ENCODE measurements at places on chromosomes 5 and 9.

DNA sequence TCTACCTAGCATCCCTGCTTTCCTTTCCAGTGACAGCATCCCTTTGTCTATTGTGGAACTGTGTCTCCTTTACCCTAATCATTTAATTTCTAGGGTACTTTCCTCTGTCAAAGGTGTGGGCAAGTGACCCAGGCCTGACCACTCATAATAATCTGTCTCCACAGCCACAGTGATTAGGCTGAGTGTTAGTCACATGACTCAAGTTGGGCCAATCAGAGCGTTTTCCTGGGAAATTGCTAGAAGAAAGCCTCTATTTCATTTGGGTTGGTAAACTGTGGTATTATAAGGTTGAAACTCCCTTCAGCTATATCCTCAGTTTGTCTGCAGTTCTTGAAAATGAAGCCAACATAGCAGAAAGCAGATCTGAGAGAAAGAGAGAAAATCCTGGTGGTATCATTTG, 14.2 kb upstream of the AP3B1 start:
- H3K27me3 ChIP-seq = peaks cover 3% of the 10 kb centered on the region
- no peaks in the 10 kb centered on the region for H3K4me1 ChIP-seq
- H3K27ac ChIP-seq = no peak overlapping the region
- H3K36me3 ChIP-seq = no peaks in the 10 kb centered on the region
- DNase-seq = no peak

DNA sequence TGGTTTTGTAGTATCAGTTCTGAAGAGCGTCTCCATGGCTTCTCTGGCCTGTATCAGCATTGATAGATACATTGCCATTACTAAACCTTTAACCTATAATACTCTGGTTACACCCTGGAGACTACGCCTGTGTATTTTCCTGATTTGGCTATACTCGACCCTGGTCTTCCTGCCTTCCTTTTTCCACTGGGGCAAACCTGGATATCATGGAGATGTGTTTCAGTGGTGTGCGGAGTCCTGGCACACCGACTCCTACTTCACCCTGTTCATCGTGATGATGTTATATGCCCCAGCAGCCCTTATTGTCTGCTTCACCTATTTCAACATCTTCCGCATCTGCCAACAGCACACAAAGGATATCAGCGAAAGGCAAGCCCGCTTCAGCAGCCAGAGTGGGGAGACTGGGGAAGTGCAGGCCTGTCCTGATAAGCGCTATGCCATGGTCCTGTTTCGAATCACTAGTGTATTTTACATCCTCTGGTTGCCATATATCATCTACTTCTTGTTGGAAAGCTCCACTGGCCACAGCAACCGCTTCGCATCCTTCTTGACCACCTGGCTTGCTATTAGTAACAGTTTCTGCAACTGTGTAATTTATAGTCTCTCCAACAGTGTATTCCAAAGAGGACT, 1.5 kb downstream of the GPR21 start:
- H3K27me3 ChIP-seq = no peaks in the 10 kb centered on the region
- H3K4me3 ChIP-seq = no peak overlapping the region
- H3K36me3 ChIP-seq = no peaks in the 10 kb centered on the region
- no peak for DNase-seq

GRCh38 chr9:123168586-123168985, 99.8 kb downstream of the STRBP start:
- no peaks in the 10 kb centered on the region for H3K36me3 ChIP-seq
- no peak overlapping the region for H3K4me3 ChIP-seq
- H3K4me1 ChIP-seq = no peaks in the 10 kb centered on the region
- H3K27ac ChIP-seq = no peak overlapping the region
- DNase-seq = no peak
- no peaks in the 10 kb centered on the region for H3K27me3 ChIP-seq

DNA sequence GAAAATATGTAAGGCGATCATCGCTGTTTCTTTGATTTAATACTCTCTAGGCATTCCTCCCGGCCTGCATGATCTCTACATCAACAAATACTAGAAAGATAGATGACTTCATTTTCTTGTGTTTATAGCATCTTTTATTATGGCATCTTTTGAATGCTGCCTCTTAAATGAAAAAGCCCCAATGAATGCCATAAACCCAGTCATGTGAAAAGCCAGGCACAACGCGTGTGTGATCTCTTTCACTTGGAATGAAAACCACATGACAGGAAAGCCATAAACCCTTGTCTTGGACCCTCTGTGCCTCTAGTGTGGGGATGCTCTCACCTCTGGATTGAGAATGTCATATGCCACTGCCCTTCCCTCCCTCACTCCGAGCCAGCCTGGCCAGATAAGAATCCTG, 476.2 kb downstream of the SEMA5A start:
- no peak overlapping the region for H3K4me3 ChIP-seq
- H3K4me1 ChIP-seq = no peaks in the 10 kb centered on the region
- no peak for DNase-seq
- no peak overlapping the region for H3K27ac ChIP-seq
- no peaks in the 10 kb centered on the region for H3K36me3 ChIP-seq

- H3K27ac ChIP-seq = no peak overlapping the region
- peaks cover 5% of the 10 kb centered on the region for H3K4me1 ChIP-seq
- H3K36me3 ChIP-seq = no peaks in the 10 kb centered on the region
- no peak overlapping the region for H3K4me3 ChIP-seq
- no peak for DNase-seq
- no peaks in the 10 kb centered on the region for H3K27me3 ChIP-seq
Measured at GRCh38 chr5:14266686-14267085, 123.5 kb downstream of the TRIO start.

All from CD8-positive, alpha-beta memory T cell (primary cell).